Renal cortical epithelial cell (primary cell): ENCODE measurements at places on chromosomes 4 and X.

DNA sequence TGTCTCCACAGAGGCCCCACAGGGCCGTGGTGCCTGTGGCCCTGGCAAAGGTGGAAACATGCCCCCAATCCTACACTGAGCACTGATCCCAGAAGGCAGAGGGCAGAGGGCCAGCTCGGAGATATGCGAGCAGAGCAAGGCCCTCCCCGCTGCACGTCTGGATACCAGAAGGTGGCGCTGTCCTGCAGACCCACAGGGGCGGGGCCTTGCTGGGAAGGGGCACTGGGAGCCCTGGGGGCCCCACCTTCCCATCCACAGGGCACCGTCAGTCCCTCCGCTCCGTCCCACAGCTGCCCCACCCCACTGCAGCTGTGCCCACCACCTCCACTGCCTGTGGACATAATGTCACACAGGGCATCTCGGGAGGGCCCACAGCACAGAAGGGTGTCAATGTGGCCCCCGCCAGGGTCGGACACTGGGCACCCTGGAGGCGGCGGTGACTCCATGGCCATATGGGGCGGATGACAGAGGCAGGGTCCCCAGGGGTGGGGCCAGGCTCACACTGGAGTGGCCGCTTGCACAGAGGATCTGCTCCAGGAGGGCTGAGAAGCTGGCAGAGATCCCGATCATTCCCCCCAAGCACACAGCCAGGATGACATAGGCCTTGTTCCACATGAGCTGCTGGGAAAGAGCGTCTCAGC is 4.8 kb downstream of the SLC49A3 start:
- peak; percentile 30 for DNase-seq

DNA sequence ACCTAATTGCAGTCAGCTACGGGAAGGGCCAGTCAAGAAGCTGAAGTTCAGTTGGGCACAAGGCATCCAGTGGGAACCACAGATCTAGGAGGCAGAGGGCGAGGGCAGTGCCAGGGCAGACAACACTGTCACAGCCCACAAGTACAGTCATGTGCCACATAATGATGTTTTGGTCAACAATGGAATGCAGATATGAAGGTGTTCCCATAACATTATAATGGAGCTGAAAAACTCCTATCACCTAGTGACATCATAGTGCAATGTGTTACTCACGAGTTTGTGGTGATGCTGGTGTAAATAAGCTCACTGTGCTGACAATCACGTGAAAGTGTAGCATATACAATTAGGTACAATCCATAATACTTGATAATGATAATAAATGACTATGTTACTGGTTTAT is 4.5 kb upstream of the TMEM255A start:
- no peak for DNase-seq

DNA sequence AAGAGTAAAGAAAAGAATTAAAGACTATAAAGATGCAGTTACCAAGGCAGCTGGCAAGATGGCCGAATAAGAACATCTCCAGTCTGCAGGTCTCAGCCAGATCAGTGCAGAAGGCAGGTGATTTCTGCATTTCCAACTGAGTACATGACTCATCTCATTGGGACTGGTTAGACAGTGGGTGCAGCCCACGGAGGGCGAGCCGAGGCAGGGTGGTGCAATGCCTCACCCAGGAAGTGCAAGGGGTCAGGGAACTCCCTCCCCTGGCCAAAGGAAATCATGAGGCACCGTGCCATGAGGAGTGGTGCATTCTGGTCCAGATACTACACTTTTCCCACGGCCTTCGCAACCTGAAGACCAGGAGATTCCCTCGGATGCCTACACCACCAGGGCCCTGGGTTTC is 20.5 kb downstream of the SPIN4 start:
- peak; percentile 10 for DNase-seq

DNA sequence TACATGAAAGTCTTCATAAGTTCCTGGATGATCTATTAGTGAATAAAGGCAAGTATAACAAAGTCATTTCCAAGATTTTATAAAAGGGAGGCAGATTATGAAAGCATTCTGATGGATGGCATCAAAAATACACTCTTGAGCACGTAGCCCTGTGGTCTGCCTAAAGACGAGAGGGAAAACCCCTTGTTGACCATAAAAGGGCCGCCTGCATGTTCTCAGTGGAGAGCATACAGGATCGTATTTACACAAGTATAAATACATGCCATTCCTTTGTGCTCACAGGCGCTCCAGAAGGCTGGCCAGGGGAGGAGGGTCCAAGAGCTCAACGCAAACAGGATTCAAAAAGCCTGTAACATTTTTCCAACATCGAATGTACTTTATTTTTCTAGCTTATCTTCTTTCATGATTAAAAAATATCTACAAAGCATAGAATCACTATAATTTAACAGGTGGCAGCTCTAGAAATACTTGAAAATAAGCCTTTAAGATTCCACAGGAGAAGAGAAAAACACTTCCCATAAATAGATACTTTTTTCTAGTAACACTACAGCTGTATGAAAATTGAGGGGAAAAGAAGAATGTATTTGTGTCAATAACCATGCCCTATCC is 29.6 kb downstream of the PDGFC start:
- peak; percentile 94 for DNase-seq

GRCh38 chr4:110982486-110982885 is 359.6 kb upstream of the PITX2 start:
- DNase-seq = peak; percentile 85

- DNase-seq = no peak
Observed at GRCh38 chr4:171650543-171650942, 162.7 kb upstream of the GALNTL6 start.
